T-cell (primary cell): ENCODE measurements at places on chromosomes 12 and 14.

- no peak for DNase-seq
Observed at GRCh38 chr12:113161415-113162016, 12.0 kb downstream of the CFAP73 start.

DNA sequence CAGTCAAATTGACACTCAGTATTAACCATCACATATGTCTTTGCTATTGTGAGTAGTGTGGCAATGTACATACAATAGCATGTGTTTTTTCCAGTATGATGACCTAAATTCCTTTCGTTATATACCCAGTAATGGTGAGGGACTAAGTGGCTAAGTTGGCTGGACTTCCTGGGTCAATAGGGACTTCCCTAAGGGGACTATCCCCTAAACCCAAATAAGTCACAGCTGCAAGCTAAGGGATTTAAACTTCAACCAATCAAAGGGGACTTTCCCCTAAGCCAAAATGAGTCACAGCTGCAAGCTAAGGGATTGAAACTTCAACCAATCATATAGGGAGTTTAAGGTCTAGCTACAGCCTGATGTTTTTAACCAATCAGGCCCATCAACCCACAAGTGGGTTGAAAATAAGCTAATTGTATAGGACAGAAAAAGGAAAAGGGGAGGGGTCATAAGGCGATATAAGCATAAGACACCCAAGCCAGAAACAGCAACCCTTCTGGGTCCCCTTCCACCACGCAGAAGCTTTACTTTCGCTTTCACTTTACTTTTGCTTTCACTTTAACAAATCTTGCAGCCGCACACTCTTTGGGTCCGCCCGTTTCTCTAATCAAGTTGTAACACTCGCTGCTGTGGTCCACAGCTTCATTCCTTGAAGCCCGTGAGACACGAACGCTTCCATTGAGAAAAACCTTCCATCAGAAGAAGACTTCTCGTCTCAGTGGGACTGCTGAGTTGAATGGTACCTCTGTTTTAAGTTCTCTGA is 404.4 kb downstream of the FLRT2 start:
- peak; percentile 33 for DNase-seq

- DNase-seq = no peak
Observed at GRCh38 chr14:95421741-95422140, 94.7 kb downstream of the SYNE3 start.

DNA sequence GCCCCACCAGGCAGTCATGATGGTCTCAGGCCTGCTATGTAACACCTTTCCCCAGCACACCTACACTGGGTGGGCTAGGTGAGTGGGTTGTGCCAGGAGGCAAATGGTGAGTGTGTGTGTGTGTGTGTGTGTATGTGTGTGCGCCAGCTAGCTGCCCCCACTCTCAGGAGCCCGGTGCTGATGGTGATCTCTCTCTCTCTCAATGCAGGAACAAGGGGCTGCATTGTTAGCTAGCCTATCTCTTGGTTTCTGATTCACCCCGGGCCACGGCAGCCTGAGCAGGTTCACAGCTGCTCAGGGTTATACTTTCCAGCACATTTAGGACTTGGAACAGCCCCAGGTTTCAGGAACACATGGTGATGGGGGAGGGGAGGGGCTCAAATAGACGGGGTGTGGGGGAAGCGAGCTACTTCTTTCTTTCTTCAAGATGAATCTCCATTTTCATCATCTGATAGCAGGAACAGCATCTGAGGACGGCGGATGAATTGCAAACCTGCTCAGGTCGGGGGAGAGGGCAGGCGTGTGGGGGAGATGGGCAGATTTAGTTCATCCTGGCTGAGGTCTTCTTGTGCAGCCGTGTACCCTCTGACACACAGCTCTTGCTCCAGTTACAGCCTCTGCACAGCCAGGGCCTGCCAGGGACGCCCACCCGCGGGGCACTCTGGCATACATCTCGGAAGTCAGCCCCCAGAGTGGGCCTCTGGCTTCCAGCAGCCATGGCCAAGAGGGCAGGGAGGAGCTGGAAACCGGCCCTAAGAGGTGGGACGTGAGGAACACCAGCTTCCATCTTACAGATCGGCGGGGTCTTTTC is 137.6 kb downstream of the ZFP36L1 start:
- DNase-seq = no peak

DNA sequence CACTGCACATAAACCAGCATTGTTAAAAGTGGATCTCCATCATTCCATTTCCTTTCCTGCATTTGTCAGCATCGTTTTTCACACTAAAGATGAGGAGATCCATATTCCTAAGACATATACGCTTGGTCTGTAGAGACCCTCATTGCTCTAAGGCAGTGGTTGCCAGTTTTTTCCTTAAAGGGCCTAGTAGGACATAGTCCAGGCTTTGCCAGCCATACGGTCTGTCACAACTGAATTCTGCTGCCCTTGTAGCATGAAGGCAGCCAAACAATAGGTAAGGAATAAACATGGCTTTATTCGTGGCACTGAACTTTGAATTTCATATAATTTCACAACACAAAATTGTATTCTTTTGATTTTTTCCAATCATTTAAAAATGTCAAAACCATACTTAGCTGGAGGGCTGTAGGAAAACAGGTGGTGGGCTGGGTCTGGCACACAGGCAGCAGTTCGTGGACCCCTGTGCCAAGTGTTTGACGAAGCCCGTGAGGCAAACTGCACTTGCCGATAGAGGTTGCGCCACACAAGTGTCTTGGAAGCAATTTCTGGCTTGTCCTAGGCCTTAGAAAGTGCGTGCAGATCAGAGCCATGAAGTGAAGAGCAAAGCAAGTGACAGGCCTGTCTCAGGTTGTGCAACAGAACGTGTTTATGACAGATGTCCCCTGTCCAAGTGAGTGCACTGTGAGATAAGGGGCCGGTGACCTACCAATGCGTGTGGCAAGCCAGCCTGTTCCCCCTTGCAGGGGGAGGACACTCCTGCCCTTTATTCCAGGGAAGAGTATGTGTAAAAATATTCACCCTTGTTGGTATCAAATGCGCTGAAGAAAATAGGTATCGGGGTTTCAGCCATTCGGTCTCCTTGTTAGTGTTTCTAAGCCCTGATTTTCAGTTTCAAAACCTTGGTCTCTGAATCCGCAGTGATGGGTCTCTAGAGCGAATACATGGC is 916 bp upstream of the CHPT1 start:
- DNase-seq = no peak

- no peak for DNase-seq
Observed at GRCh38 chr14:103746701-103747100, 31.1 kb downstream of the ZFYVE21 start.

- no peak for DNase-seq
Observed at GRCh38 chr12:28086521-28087155, 103.6 kb upstream of the CCDC91 start.

DNA sequence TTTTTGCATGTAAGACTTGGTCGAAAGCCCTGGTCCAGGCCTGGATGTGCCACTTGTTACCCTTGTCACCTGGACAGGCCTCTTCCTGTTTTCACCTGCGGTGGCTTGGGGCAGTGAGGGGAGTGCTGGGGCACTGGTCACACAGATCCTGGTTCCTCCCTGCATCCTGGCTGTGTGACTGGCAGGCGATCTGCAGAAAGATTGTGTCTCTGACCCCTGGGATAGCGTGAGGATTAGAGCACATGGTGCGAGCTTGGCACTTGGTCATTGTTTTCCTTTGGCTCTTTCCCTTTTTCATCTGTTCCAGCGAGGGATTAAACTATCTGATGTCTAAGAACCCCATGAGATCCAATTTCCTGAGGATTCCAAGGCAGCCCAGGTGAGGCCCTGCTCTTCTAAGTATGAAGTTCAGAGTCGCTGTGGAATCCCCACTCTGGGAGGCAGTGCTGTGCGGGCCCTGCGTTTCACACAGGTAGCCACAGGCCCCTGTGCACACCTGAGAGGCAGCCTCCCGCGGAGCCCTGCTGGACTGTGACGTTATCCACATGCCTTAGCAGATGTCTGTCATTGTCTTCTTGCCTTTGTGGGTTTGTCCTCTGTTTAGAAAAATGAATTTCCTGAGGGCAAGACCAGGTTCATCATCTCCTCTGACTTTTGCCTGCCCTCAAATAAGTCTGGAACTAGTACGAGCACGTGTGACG is 288.4 kb downstream of the CACNA1C start:
- DNase-seq = no peak

DNA sequence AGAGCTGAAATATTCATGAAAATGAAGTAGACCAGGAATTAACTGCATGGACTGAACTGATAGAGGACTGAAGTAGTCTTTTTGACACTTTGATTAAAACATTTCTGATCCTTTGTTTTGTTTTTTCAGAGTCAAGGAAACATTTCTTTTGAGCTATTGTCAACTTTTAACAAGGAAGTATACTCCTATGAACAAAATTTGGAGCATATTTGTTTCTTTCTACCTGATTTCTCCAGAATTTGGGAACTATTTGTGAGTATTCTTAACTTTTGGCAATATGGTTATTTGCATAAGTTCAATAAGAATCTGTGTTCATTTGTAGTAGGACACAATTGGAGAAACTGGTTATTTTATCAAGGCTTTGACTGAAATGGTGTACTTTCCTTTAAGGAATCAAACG is 71.3 kb upstream of the HECTD1 start:
- DNase-seq = no peak

DNA sequence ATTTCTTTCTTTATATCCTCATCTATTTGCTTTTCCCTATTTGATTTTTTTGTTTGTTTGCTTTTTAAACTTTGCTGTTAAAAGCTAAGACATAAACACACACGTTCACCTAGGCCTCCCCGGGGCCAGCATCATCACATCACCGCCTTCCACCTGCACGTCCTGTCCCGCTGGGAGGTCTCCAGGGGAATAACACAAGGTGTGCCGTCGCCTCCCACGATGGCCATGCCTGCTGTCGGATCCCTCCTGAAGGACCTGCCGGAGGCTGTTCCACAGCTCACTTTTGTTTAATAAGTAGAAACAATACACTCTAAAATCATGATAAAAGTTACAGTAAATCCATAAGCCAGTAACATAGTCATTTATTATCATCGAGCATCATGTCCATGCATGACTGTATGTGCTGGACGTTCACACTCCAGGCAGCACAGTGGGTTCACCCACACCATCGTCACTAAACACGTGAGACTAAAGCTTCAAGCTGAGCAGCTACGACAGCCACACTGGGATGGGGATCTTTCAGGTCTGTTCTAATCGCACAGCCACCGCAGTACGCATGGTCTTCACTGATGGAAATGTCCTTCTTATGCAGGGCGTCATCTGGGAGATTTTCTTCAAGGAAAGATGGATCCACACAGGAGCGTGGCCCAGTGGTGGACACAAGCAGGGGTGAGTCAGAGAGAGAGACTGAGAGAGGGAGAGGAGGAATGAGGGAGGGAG is 3.6 kb downstream of the RIMBP2 start:
- DNase-seq = no peak

DNA sequence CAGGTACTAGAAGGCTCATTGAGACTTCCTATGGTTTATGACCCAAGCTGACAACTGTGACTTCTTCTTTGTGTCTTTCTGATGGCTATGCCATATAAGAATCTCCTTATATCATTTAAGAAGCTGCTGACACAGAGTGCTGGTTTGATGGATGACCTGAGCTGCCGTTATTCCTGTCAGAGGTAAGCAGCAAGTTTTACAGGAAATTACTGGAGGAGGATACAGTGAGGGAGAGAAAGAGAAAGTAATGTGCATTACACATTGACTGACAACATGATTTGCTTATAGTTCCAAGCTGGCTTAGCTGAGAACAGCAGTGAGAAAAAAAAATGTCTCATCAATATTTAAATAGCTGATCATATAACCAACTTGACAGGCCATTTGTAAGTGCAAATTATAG is 981.4 kb downstream of the FSCB start:
- no peak for DNase-seq

DNA sequence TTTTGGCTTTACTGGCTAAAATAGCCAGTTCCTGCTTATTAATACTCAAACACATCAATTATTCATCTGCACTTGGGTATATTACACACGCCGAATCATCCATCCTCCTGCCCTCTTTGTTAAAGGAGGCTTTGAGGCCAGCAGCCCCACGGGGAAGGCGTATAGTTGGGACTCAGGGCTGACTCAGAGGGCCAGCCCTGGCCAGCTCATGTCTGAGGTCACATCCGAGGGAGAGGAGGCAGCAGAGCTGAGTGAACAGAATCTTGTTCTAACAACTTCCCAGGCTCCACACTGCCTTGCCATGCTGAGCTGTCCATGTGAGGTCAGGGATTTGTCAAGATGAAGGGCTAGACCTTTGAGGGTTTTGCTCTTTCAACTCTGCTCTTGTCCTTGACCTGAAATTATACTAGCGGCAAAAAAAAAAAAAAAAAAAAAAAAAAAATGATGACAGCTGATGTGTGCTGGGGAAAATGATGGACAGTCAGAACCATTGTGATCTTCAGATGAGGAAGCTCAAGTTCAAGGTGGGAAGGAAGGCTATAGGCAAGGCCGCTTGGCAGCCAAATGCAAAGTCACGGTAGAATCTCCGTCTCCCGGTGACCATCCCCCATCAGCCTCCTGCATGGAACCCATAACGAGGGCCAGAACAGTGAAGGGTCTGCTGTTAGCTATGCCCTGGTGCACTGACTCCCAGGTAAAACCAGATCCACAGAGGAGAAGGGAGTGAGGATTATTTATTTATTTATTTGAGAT is 12.5 kb upstream of the MARK3 start:
- no peak for DNase-seq

DNA sequence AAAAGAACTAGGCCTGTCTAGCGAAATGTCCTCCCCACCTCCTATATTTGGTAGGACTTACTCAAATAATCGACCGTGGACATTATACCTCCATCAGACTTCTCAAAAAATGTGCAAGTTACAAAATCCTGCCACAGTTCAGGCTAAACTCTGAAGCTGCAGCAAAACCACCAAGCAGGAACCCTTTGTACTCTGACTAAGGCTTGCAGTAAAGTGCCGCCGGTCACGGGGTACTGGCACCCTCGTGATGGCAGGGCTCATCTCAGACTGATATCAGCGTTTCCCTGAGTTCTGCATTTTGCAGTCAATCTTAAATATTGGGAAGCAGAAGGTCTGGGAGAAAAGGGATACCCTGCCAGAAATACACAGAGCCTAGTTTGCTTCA is 17.1 kb downstream of the SLC11A2 start:
- peak; percentile 54 for DNase-seq

- DNase-seq = no peak
Observed at GRCh38 chr12:52436000-52436827, 2.0 kb upstream of the KRT75 start.

DNA sequence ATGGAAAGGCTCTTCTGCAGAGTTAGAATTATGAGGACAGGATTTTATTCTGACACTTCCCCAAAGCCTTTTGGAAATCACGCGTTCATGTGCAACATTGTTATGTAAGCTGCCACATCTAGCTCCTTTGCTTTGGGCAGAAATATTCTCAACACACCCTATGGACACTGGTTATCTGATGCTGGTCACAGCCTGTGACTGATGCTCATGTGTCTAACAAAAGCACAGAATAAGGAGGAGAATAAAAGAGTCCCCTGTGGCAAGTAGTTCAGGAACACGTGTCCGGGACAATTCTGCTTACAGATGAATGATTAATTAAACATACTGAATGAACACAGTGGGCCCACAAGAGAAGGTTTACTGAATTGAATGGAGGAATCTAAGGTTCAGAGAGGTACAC is 22.1 kb downstream of the FOXN3 start:
- no peak for DNase-seq

DNA sequence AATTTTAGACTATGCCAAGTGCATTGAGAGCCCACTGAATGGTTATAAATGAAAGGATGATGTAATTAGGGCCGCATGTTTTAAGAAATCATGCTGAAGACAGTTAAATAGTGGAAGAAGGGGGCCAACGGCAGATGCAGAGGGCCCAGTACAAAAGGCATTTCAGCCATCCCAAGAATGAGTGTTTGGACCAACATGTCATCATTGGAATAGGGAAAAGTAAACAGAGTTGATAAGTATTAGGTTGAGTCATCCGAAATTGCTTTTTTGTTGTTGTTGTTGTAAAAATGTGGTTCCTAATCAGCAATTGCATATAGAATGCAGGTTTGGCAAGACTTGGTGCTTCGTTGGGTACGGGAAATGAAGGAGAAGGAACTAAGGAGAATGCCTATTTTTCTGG is 29.5 kb downstream of the BMP4 start:
- no peak for DNase-seq
